Stimulated activated CD4-positive, alpha-beta T cell treated with anti-CD3 and anti-CD28 coated beads, Interleukin-12 subunit alpha, Interleukin-12 subunit beta, amount 100 ng/mL, for 4 hours (primary cell): ENCODE measurements at places on chromosomes 5 and 9.

DNA sequence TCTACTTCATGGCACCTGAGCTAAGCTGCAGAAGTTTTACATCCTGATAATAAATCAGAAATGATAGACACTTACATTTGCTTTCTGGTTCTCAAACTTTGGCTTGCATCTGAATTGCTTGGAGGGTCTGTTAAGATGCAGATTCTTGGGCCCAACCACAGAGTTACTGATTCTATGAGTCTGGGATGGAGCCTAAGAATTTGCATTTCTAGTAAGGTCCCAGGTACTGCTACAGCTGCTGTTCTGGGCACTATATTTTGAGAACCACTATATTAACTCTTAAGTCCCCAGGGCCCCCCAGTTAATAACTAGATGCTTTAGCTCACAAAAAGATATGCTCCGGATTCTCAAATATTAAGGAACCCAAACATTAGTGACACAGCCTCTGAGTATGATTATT, 69.8 kb upstream of the DAB2 start:
- DNase-seq = no peak

GRCh38 chr5:3899093-3899492, 303.5 kb downstream of the IRX1 start:
- no peak for DNase-seq

GRCh38 chr9:85515021-85515420, 226.7 kb downstream of the AGTPBP1 start:
- no peak for DNase-seq

DNA sequence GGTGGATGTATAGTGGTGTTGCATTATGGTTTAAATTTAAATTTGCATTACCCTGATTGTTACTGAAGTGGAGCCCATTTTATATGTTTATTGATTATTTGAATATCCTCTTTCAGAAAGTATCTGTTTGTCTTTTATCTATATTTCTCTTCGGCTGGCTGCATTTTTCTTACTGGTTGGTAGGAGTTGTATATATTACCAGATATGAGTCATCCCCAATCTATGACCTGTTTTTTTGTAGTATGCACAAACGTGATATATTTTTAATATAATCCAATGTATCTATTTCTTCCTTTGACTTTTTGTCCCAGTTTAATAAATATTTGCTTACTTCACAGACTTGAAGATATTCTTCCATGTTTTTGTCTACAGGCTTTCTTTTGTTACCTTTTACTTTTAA, 29.3 kb upstream of the CAMK4 start:
- no peak for DNase-seq

DNA sequence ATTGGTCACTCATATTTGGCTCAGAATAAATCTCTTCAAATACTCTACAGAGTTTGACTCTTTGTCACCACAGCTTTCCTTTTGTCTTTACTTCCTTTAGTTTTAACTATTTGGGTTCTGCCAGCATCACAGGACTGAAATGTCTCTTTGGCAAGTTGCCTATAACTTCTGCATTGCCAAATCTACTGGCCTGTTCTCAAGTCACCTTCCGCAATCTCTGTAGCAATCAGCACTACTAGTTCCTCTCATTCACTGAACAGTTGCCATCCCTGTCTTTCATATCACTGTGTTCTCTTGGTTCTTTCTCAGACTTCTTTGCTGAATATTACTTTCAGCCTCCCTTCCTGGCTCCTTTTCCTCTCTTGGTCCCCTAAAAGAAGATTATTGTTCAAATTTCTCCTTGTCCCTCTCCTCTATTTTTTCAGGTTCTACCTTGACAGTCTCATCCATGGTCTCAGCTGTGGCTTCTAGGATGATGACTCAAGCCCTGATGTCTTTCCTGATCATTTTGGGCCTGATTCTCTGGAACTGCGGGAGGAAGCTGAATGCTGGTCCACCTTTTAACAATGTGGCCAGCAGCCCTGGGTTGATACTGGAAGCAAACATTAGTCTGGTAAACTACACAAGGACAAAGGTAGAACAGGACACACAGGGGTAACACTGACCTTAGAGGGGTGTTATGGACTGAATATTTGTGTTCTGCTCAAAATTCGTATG, 44.0 kb upstream of the LIFR start:
- DNase-seq = no peak
